AG20443 (cell line): ENCODE measurements at places on chromosomes 11 and 22.

- no peak for DNase-seq
Measured at GRCh38 chr11:125512106-125512505, 16.0 kb upstream of the FEZ1 start.

GRCh38 chr11:3353066-3353465 lies 25.9 kb downstream of the ZNF195 start:
- no peak for DNase-seq

- DNase-seq, result peak; percentile 60
Measured at GRCh38 chr22:42978453-42979103, 36.4 kb downstream of the PACSIN2 start.

- peak; percentile 92 for DNase-seq
Measured at GRCh38 chr11:64608046-64608445, 17.0 kb downstream of the SLC22A12 start.

DNA sequence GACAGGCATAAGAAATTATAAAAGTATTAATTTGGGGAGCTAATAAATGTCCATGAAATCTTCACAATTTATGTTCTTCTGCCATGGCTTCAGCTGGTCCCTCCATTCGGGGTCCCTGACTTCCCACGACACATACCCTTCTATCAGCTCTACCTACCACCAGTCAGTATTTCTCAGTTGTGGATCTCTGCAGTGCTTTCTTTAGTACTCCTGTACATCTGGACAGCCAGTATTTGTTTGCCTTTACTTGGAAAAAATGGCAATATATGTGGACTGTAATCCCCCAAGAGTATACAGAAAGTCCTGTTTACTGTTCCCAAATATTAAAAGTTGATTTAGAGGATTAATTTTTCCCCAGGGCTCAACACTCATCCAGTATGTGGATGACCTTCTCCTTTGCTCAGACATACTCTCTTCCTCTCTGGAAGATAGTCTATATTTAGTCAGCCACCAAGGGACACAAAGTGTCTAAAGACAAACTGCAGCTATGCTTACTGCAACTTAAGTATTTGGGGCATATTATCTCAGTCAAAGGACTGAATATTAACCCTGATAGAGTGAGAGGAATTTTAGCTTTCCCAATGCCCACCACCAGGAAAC lies 7.3 kb upstream of the FDX1 start:
- DNase-seq, result no peak

DNA sequence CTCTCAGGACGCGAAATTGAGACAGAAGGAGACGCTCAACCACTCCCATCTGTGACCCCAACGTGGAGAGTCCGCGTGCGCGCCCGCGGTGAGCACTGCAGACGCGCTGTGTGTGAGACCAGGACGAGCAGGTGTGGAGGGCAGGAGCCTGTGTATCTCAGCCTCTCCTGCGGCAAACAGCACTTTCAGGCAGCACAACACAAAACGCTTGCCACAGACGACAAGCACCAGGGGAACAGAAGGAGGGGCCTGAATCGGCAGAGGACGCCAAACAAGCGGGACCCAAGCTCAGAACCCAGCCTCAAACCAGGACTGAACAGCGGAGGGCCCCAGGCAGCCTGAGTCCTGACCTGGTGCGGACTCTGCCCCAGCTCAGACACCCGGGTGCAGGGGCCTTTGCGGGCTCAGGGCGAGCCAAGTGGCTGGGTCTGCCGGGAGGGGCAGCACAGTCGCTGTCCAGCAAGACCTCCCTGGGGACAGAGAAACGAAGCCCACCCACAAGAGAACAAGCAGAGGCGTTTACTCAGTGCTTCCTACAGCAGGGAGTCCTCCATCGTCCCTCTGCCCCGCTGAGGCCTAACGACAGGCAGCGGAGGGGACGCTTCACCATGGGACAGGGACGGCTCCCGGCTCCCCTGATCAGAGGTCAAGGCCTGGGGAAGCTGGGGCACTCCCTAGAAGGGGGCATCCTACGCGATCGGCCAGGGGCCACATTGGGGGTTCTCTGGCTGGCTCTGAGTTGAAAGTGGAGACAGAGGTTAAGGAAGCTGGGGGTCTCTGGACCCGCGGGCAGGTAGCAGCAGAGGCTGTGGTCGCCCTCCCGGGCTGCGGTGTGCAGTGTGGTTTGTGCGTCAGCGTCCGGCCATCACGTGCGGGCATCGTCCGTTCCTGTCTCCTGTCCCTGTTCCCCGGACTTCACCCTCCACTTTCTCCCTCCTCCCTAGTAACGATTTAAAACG lies 560.8 kb downstream of the BRD1 start:
- DNase-seq, result no peak

DNA sequence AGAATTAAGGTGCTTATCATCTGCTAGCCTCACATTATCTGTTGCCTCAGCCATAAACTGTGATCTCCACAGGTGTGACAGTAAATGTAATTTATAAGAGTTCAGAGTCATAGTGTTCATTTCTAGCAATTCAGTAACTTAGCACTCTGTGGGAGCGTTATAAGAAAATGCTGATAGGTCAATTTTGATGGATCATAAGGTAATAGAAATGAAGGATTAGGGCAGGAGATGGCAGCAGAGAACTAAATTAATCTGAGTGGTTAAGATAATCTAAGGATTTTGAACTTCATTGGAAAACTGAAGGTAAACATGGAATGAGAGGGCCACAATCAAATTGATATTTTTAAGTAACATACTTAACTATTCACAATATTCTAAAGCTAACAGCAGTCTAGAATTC lies 26.5 kb upstream of the SLC22A9 start:
- no peak for DNase-seq

DNA sequence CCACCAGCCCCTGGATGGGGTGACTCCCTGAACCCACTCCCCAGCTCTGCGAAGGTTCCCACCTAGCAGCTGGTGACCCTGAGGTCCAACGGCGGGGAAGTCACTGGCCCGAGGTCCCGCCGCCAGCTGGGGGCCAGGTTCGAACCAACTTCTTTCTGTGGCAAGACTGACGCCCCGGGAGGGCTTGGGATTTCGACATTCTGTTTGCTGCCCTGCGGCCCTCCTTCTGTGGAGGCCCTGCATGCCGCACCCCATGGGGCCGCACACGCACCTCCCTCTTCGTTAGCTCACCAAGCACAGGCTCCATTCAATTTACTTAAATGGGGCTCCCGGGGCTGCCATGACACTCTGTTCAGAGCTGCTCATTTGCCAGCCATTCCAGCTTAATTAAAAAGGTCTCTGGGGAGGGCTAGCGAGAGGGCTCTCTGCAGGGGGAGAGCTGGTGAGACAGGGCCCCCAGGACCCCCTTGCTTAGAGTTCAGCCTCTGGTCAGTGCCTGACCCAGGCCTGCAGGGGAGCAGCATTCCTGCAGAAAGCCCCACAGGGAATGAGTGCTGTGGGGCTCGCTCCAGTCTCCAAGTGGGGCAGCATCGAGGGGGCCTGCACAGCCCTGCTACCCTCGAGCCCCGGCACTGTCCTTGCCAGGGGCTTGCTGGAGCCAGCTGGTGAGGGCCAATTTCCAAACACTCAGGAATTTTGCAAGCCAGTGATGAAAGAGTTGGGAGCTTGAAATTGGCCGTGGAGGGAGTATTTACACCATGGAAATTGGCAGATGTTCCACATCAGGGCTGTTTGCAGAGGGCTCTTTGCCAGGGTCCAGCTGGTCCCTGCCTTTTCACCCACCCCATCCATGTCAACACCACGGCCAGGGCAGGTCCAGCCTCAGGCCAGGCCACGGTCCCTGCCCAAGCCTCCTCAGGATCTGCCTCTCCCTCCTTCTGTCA lies 80.8 kb downstream of the CACNA1I start:
- DNase-seq, result no peak

DNA sequence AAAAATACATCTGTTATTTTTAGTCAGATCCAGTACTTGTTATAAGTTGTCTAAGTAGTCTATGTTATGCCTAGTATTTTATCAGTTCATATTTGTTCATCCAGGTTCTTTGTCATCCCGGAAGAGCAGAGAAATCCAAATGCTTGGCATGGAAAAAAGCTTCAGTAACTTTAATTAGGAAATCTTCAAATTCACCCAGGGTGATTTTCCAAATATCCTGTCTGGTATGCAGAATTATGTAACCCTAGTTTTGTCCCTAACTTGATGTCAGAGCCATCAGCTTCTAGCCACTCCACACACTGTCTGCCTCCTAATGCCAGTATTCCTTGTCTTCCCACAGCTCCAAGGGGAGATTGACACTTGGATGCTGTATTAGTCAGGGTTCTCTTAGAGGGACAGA lies 216.2 kb downstream of the ARHGAP42 start:
- peak; percentile 42 for DNase-seq

- peak; percentile 76 for DNase-seq
Measured at GRCh38 chr11:117843666-117844484, 19.3 kb upstream of the FXYD2 start.

DNA sequence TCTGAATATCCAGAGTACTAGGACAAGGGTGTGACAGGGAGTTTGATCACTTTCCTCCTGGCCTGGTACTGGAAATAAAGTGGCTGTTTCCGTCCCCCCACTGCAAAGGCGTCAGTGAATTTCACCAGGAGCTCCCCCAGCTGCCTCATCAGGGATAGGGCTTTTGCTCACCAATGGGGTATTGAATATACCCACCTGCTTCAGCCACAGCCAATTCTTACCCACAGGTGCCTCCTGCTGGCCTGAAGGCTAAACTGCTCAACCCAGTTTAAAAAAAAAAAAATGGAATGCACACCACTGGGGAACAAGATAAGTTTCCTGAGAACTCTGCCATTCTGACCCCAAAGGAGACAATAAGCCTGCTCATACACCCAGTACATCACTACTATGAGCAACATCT lies 65.3 kb upstream of the MS4A8 start:
- no peak for DNase-seq

DNA sequence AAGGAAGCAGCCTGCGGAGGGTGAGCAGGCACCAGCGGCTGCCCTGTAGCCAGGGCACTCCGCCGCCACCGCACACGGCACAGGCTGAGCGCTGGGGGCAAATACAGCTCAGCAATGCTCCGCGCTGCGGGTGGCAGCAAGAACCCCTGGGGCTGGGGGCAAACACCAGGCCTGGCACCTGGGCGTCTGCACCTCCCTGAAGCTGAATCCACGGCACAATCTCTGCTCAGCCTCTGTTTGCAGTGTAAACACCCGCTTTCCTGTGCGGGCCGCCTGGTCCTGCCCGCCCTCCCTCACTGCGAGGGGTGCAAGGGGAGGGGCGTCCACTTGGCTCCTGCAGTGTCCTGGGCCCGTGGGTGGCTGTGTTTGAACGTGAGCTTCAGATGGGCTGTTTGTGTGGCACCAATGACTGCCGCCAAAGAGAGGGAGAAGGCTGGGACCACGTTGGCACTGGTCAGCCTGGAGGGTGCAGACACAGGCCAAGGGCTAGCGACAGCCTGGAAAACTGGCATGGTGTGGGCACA lies 14.8 kb upstream of the MPPED1 start:
- no peak for DNase-seq

DNA sequence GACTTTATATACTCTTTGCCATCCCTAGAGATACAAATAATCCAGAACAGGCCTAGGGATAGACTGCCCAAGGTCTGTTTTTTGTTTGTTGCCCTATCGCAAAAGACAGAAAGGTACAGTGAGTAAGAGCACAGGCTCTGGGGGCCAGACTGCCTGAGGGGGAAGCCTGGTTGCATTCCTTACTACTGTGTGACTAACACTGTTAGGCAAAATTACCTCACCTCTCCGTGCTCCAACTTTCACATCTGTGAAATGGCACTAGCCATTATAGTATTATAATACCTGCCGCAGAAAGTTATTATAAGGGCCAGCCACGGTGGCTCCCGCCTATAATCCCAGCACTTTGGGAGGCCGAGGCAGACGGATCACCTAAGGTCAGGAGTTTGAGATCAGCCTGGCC lies 14.5 kb downstream of the SLC35F2 start:
- DNase-seq, result peak; percentile 34

GRCh38 chr22:39428597-39429071 lies 28.2 kb upstream of the MGAT3 start:
- DNase-seq, result no peak

- no peak for DNase-seq
Measured at GRCh38 chr22:26995235-26995634, 337.8 kb downstream of the MIAT start.

DNA sequence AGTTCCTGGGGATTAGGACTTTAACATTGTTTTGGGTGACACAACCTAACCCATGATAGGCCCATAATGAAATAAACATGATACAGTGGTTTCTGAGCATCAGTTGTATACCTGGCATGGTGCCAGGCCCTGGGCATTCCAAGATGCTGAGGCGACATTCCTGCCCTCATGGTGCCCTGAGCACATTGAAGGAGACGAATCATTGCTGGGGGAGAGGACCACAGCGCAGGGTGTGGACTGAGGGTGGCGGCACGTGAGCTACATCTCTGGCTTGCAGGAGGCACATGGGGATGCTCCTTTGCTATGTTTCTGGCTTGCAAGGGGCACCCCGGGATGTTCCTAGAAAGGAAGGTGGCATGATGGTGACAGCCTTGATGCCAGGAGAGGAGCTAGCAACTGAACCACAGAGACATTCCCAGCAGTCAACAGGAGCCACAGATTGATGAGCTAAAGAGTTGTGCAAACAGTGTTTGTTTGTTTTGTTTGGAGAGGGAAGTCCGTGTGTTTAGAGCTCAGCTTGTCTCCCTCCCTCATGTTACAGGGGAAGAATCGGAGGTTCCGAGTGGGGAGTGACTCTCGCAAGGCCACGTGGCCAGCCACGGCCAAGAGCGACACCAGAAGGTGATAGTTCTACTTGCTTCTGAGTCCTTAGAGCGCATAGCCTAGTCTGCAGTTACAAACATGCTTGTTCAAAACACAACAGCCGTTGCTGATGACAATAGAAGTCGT lies 106.4 kb downstream of the MIAT start:
- DNase-seq, result peak; percentile 46

DNA sequence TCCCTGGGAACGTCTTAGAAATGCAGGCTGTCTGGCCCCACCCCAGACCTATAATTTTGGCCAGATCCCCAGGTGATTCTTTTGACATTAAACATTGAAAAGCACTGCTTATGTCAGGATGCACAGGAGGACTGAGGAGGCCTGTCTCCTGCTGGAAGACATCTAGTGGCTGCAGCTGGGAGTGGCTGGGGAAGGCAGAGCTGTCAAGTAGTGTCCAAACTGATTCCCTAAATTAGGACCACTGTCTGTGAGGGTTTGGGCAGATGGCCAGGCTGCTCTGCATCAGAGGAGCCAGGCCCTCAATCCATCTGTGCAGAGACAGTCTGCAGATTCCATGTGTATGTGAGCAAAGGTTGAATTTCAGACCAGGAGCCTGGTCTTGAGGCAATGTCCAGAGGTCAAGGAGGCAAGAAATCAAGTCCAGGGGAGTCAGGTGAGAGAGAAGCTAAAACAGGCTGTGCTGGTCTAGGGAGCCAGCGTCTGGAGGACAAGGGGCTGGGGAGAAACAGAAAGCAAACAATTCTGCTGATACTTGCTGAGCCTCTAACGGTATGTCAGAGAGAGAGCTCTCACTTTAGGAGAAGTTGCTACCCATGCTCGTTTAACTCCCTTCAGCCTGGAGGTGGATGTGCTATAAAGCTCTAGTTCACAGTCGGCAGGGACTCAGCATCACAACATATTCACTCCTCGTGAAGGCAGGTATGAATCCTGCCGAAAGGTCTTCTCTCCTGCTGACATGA lies 15.3 kb upstream of the SYTL2 start:
- DNase-seq, result peak; percentile 74

- DNase-seq, result no peak
Measured at GRCh38 chr11:79809487-79809886, 368.7 kb upstream of the TENM4 start.
